H1 (cell line): ENCODE measurements at places on chromosomes 11 and 22. TPM values are rescaled to one million over a fixed set of nuclear protein-coding genes. Genes with fewer than 3 reads are reported as not detected.

DNA sequence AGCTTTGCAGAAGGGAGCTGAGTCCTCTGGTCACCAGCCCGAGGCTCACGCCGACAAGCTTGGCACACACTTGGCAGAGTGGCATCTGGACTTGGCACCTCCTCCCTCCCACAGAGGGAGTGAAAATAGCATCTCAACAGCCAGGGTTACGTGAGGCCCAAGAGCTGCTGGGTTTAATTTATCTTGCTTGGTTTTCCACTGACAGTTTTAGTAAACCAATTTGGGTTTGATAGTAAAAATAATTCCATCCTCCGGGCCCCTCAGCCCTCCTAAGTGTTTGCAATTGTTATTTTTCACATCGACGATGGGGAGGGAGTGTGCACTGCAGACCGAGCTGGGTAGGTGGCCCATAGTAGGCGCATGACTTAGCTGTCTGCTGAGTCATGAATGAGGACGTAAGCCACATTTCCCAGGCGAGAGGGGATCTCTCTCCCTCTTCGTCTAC, 107.6 kb upstream of the ASPHD2 start:
- no peaks in the 10 kb centered on the region for H3K27me3 ChIP-seq
- no peaks in the 10 kb centered on the region for H3K4me1 ChIP-seq
- H3K4me3 ChIP-seq = no peak overlapping the region
- no peaks in the 10 kb centered on the region for H3K36me3 ChIP-seq

GRCh38 chr22:37160027-37160426, 10.3 kb upstream of the IL2RB start:
- DNase-seq = no peak
- H3K27me3 ChIP-seq = no peaks in the 10 kb centered on the region
- H3K36me3 ChIP-seq = no peaks in the 10 kb centered on the region

DNA sequence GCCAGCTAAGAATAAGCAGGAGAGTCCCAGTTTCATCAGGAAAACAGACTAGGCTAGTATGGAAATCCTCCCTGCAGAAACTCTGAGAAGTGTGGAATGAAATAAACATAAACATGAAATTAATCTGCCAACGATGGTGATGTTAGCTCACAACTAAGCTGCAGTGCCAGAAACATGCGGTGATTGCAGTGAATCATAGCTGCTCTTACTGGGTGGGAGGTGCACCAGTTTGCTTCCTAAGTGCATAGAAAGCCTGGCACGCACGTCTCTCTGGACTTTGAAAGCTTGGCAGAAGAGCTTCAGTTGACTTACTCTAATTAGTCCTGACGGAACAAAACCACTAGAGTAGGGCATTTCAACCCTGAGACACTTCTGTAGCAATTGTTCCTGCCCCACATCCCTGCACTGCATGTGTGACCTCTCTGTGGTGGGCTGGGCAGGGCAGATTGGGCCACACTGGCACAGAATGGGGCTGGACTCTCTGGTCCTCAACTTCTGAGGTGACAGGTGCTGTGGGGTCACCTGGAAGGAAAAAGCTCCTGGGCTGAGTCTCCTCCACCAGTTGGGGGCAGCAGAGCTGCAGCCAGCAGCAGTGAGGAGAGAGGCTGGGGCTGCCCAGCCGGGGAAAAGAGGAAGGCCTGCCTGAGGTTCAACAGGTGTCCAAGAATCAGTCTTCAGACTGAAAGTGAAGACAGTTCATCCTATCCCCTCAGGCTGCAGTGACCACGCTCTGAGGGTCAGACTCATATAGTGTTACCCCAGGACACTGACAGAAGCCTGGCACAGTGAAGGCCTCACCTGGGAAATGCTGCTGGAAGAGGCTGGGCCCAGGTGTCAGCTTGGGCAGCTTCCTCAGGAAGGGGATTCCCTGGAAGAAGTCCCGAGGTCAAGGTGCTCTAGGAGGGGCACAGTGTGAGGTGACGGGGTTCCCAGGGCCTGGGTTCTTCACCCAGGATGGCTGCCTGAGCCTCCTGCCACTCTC, 40.5 kb downstream of the GGTLC2 start:
- no peak overlapping the region for H3K27ac ChIP-seq
- H3K4me3 ChIP-seq = no peak overlapping the region
- no peak for DNase-seq
- H3K36me3 ChIP-seq = no peaks in the 10 kb centered on the region
- peaks cover 48% of the 10 kb centered on the region for H3K27me3 ChIP-seq
- H3K4me1 ChIP-seq = no peaks in the 10 kb centered on the region

DNA sequence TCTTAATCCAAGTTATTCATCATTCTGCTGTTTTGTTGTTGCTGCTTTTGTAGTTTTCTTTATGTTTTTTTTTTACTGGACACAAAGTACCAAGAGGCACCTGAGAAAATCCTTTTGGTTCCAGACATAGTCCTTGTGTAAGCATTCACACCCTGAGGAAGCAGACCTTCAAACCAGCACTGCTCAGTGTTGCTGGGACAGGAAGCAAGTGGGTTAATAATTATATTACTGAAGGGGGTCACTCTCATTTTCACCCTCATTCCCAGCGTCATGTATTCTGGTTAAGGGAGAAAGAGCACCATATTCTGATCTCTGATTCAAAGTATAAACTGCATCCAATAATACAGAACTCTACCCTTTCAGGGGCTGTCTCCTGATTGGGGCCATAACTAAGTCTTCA, 5.9 kb upstream of the ALKBH3 start:
- no peak for DNase-seq
- no peak overlapping the region for H3K4me3 ChIP-seq
- H3K27ac ChIP-seq = no peak overlapping the region

DNA sequence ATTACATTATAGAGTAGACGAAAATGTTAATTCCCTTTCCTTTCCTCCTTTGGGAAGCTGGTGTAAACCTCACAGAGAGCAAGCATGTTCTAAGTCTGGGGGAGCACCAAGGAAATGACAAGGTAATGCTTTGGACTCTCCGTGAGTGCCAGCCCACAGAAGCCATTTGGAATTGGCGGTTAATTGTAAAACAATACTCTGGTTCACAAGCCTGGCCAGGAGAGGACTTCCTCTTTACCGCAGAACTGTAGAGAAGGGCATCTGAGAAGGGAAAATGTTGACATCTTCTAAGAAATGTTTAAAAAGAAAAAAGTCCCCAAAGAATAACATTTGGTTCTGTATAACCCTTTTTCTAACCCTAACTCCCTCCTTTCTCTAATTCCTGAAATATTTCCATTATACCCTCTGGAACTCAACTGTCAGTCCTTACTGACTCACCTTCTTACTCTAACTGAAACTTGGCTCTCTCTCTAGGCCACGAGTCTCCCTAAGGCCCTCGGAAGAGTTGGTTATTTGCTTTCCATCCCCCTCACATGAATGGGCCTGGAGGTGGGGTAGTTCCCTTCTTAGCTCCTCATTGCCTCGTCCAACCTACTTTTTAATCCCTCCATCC, 379.8 kb downstream of the SOX6 start:
- H3K27ac ChIP-seq = no peak overlapping the region
- H3K27me3 ChIP-seq = no peaks in the 10 kb centered on the region
- no peak for DNase-seq
- no peak overlapping the region for H3K4me3 ChIP-seq

SSRP1 gene
- 259 and 261 TPM in 2 replicates for total RNA-seq

DNA sequence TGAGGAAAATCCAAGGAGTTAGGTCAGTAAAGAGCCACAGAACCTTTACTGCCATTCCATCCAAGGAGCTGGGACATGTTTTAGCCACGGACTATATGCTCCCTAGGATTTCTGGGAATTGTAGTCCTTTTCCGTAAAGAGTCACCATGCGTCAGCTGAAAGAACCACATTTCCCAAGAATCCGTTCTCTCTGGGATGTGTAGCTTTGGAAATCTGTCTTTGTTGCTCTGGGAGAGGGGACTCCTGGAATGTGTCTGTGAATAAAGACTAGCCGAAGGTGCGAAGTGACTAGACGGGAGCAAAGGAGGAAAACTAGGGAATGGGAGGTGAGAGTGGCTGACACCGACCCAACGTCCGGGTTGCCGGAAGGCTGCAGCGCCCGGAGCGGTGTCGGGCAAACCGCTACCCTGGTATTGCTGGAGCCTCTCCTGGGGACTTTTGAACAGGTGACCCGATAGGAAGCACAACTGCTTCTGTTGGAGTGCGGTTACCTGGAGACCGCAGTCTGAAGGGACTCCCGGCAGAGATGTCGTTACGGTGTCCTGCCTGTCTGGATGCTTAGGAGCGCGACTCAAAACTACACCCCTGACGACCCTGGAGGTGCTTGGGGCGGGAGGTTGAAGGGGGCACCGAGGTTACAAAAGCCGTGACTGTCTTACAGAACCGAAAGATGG, at the start of gene IFTAP:
TSS of gene IFTAP (plus strand) at position 187 of the 674 bp plus-strand sequence. CDS start 15,602 bp downstream, outside the sequence.
- DNase-seq = peak; percentile 56
- H3K27me3 ChIP-seq = peaks cover 4% of the 10 kb centered on the region; the same call in 1 of the 2 replicates
- H3K4me1 ChIP-seq = no peaks in the 10 kb centered on the region
- no peaks in the 10 kb centered on the region for H3K36me3 ChIP-seq
- H3K27ac ChIP-seq = no peak within 1 kb of the TSS; the same call in 1 of the 2 replicates
- H3K4me3 ChIP-seq = peak within 1 kb of the TSS; percentile 85

DNA sequence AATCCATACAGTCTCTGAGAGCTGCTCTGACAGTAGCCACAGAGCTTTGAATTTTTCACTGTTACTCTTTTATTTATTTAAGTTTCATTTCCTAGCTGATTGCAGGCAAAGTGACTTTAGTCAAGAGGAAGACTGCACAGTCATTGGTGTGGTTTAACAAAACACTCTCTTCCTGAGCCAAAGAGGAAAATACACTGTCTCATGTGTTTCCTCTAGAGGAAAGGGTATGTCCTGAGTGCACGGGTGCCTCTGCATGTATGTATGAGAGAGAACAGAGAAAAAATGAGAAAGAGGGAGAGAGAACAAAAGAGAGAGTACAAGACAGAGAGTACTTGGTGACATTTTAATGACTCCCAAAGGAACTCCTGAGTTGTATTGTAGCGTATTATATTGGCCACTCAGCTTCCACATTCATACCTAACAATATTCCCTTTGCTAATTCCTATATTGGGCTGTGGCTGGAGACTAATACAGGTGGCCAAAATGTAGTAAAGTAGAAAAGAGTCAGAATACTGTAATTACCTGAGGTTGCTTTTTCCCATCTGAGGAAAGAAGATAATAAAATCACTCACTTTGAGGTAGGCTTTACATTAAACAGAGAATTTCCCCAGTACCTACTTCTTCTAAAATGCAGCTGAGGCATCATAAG, at the start of gene OR4D9:
TSS of gene OR4D9 (plus strand) at position 599 of the 649 bp plus-strand sequence. CDS start 3,374 bp downstream, outside the sequence.
- no peak within 1 kb of the TSS for H3K27ac ChIP-seq
- no peak within 1 kb of the TSS for H3K4me3 ChIP-seq
- no peaks in the 10 kb centered on the region for H3K4me1 ChIP-seq
- H3K27me3 ChIP-seq = no peaks in the 10 kb centered on the region

ANKK1 gene
- not detected in 2 replicates for total RNA-seq

DNA sequence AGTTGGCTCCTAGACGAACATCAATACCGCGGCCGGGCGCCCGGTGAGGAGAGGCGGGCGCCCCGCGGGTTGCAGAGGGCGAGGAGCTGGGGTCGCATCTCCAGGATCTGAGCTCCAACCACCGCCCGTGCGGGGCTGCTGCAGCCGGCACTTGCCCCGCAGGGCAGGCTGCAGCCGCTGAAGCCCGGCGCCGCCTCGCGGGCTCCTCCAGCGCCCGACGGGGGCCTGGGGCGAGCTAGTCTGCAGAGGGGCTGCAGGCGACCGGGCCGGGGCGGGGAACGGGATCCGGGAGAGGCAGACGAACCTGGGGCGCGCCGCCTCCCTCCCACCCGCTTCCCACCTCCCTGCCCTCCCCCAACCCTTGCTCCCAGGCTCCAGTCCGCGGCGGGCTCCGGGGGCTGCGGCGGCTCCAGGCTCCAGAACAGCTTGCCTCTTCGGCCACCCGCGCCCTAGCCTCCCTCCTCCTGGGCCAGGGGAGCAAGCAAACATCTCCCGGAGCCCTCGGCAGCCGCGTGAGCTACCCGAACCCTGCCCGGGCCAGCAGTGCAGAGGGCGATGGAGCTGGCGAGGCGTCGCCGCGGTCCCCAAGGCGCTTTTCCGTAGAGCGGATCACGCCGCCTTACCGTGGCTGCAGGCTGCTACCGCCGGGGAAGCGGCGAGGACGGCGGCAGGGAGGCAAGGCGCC, 802 bp downstream of the TENM4 start:
- no peak overlapping the region for H3K27ac ChIP-seq
- peak; percentile 82 for DNase-seq
- H3K4me3 ChIP-seq = peak overlapping the region; percentile 56
- no peaks in the 10 kb centered on the region for H3K36me3 ChIP-seq
- H3K4me1 ChIP-seq = peaks cover 13% of the 10 kb centered on the region

ANGPTL5 gene
- total RNA-seq = not detected in 2 replicates

TPBGL gene
- 0.25 and 0.37 TPM in 2 replicates for total RNA-seq

TNNT3 gene
- not detected in 2 replicates for total RNA-seq

C1QTNF4 gene
- 3.5 and 6.0 TPM in 2 replicates for total RNA-seq

GRCh38 chr11:60315871-60316270, 11.2 kb upstream of the MS4A6E start:
- H3K36me3 ChIP-seq = no peaks in the 10 kb centered on the region
- DNase-seq = no peak
- H3K27me3 ChIP-seq = no peaks in the 10 kb centered on the region
- H3K4me1 ChIP-seq = no peaks in the 10 kb centered on the region
- H3K27ac ChIP-seq = no peak overlapping the region
- H3K4me3 ChIP-seq = no peak overlapping the region

DNA sequence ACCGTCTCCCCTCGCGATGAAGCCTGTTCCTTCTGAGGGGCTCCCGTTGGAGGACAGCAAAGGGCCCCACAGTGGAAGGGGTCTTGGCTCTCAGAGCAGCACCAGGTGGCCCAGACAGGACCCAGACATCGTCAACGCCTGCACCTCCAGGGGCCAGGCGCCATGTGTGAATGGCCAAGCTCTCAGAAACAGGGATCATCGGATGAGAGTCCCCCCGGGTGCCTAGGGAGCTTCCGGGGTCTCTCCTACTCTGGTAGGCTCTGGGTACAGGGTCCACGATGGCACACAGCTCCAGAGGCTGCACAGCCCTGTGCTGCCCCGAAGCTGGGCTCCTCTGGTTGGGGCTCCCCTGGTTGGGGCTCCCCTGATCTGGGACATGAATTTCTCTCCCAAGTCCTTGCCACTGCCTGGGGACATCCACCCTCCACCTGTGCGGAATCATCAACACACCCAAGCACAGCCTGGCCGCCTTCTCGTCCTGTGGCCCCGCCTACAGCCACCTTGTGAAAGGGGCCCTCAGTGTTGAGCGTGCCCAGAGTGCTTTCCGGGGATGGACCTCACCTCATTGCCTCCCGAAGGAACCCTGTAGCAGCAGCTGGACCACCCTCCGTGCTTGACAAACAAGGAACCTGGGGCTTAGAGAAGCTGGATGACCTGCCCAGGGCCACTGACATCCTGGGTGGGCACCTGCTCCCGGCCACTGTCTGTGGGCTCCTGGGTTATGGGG, 929.0 kb downstream of the BRD1 start:
- H3K27ac ChIP-seq = no peak overlapping the region
- H3K4me1 ChIP-seq = no peaks in the 10 kb centered on the region
- H3K27me3 ChIP-seq = no peaks in the 10 kb centered on the region; the same call in 1 of the 2 replicates
- no peak for DNase-seq

TEX12 gene
- not detected in 2 replicates for total RNA-seq
